Glutamatergic neuron (in vitro differentiated cells): ENCODE measurements at places on chromosomes 4 and X. TPM values are rescaled to one million over a fixed set of nuclear protein-coding genes. Genes with fewer than 3 reads are reported as not detected.

USP53 gene
- 3.3 TPM for total RNA-seq

GRCh38 chrX:47191806-47192401 lies 1.7 kb upstream of the UBA1 start:
- no peak for DNase-seq

GRCh38 chrX:37776283-37776986 lies 3.4 kb upstream of the CYBB start:
- no peak for DNase-seq

- no peak for DNase-seq
These were observed 66.0 kb downstream of the REPS2 start for GRCh38 chrX:17012465-17012864.

CT45A3 gene
- total RNA-seq = not detected

SOWAHD gene
- total RNA-seq = not detected

GRCh38 chr4:159006202-159006601 lies 96.7 kb upstream of the RAPGEF2 start:
- no peak for DNase-seq

HMX1 gene
- total RNA-seq = 1.7 TPM

- no peak for DNase-seq
These were observed 285.5 kb upstream of the ANKRD50 start for GRCh38 chr4:124997991-124998390.

GRCh38 chr4:74897386-74897785 lies 35.5 kb upstream of the PARM1 start:
- DNase-seq = no peak

CLNK gene
- not detected for total RNA-seq

GRCh38 chrX:152038804-152039203 lies 64.3 kb upstream of the GABRE start:
- no peak for DNase-seq

DNA sequence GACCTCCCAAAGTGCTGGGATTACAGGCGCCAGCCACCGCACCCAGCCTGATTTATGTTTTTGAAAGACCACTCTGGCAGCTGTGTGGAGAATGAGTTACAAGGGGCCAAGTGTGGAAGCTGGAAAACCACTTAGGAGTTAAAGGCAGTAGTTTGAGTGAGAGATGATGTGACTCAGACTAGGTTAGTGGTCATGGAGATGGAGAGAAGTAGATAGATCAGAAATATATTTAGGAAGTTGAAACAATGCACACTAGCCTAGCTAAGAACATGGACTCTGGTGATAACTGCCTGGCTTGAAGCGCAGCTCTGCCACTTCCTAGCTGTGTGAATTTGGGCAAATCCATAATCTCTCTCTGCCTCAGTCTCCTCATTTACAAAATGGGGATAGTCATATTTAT lies 11.9 kb upstream of the RBMX start:
- no peak for DNase-seq

DNA sequence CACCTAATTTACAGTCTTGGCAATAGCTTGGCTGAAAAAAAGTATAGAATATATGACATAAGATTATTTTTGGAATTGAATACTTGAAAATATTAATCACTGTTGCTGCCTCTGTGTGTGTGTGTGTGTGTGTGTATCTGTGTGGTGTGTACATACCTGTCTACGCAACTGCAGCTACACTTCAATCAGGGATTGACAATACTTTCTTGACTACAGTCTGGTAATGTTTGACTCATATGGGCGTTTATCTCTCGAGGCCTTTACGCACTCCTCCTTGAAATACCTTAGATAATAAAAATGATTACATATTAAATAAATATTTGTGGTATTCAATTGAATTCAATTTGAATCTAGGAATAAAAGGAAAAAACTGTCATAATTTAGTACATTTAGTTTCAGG lies 565.2 kb downstream of the PCDH18 start:
- DNase-seq = no peak

MAGEA4 gene
- not detected for total RNA-seq

UGT2B11 gene
- total RNA-seq = not detected

GRCh38 chr4:4868758-4869723 lies 9.6 kb downstream of the MSX1 start:
- DNase-seq = no peak

DNA sequence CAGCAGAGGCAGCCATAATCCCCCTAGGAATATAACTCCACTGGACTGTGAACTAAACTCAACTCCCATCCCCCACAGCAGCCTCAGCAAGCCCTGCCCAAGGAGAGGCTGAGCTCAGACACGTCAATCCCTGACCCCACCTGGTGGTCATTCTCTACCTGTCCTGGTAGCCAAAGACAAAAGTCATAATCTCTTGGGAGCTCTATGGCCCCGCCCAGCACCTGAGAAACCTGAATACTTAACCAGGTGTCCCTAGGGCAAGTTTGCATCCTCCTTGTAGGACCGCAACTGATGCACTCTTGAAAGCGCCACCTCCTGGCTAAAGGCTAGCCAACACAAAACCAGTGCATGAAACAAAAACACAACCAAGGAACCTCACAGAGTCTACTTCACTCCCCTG lies 18.4 kb downstream of the CT47B1 start:
- no peak for DNase-seq

MAGEA3 gene
- not detected for total RNA-seq

GRCh38 chr4:95513022-95513421 lies 35.8 kb downstream of the UNC5C start:
- DNase-seq = no peak

GRCh38 chr4:138749303-138749702 lies 266.3 kb upstream of the NOCT start:
- DNase-seq = no peak

CLOCK gene
- total RNA-seq = 7.6 TPM

- DNase-seq = no peak
These were observed 95.4 kb downstream of the COL25A1 start for GRCh38 chr4:109207061-109207460.

SLC4A4 gene
- 0.86 TPM for total RNA-seq

SEPTIN11 gene
- 422 TPM for total RNA-seq
